ENCODE measurements at places on chromosomes 5 and 9.

- no peak for DNase-seq
These were observed 115.3 kb downstream of the MACIR start for GRCh38 chr5:103373597-103374472.

GRCh38 chr5:112186401-112186990, 232.6 kb downstream of the EPB41L4A start:
- DNase-seq: peak; percentile 57

- peak; percentile 20 for DNase-seq
These were observed 115.7 kb downstream of the UGCG start for GRCh38 chr9:112012026-112012902.

- DNase-seq: peak; percentile 93
These were observed at the start of gene FBXW2 for GRCh38 chr9:120792898-120793765. Gene FBXW2 (minus strand): TSS chr9:120793416. CDS start chr9:120788258, 5,158 bp downstream.

Measured in OCI-LY7 (cell line).